NAMALWA (cell line): ENCODE measurements at places on chromosomes 1 and 21.
A peak's percentile ranks its signal among the peaks of the same experiment; 100 is the strongest.

GRCh38 chr1:3857791-3858129 lies 484 bp downstream of the DFFB start:
- no peak for DNase-seq

DNA sequence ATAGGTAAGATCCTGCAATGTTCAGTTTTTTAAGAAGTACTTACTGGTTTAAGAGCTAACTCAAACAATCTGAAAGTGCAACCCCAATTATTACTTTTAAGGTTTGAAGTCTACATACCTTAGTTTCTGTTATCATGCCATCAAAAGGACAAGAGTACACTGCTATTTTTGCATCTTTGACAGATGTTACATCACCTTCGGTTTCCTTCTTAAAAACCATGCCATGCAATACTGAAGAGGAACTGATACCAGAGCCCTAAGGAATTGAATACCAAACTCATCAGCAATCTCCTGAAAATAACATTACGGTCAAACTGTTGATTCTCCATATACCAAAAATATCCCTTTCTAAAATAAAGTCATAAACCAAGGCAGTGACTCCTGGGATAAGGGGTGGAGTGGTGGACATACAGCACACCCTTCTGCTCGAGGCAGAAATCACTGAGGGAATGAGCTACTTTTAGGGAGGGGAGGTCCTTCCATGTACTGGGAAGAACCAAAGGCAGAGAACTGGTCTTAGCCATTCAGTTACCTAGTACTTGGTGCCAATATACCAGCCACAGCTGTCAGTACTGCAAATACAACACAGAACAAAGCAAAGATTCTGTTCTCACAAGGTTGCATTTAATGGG lies 8.5 kb downstream of the CCT8 start:
- peak; percentile 40 for DNase-seq

DNA sequence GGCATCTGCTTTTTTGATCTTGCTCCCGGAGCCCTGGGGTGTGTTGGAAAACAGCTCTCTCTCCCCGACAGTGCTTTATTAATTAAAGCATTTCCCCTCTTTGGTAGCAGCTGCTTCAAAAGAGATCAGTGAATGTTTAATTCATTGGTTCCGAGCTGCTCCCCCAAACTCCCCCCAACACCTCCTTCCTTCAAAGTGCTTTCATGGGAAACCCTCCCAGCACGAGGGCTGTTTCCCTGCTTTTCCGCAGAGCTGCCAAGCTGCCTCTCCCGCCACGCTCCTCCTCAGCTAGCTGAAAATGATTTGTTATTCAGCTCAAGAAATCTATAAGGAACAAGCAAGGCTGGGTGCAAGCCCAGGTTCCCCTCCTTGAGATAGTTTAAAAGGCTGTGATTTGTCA lies 40.0 kb upstream of the DISP3 start:
- no peak for DNase-seq

DNA sequence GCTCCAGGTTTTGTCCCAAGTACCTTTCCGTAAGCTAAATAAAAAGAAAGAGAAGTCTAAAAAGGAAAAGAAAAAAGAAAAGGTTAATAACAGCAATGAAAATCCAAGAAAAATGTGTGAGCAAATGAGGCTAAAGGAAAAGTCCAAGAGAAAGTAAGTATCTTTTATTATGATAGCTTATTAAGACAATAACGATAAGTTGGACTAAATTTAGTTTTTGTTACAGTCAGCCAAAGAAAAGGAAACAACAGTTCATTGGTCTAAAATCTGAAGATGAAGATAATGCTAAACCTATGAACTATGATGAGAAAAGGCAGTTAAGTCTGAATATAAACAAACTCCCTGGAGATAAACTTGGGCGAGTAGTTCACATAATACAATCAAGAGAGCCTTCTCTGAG lies 31.5 kb downstream of the BRDT start:
- no peak for DNase-seq

GRCh38 chr1:46585312-46585938 lies 18.6 kb downstream of the MKNK1 start:
- DNase-seq = no peak

- DNase-seq = no peak
Observed at GRCh38 chr1:154641534-154641933, 33.5 kb upstream of the ADAR start.

GRCh38 chr1:82978461-82979324 lies 1020.2 kb downstream of the TTLL7 start:
- peak; percentile 1 for DNase-seq

DNA sequence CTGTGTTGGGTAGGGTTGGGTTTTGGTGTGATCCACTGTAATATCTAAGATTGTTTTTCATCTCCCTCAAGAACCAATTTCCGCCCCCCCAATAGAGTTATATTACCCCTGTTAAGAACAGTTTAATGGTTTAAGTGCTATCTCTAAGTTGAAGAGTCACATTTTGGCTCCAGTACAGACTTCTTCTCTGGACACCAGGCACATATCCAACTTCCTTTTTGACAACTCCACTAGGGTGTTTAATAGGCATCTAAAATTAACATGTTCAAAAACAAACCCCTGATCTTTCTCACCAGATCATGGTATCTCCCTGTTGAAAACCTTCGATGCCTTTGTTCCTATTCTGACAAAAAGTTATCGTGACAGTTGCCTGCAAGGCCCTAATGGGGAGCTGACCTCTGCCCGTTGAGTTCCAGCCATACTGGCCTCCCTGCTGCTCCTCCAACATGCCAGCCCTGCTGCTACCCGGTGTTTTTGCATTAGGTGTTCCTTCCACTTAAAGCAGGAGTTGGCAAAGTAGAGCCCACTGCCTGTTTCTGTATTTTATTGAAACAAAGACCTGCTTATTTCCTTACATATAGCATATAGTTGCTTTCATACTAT lies 18.6 kb downstream of the USP24 start:
- no peak for DNase-seq

DNA sequence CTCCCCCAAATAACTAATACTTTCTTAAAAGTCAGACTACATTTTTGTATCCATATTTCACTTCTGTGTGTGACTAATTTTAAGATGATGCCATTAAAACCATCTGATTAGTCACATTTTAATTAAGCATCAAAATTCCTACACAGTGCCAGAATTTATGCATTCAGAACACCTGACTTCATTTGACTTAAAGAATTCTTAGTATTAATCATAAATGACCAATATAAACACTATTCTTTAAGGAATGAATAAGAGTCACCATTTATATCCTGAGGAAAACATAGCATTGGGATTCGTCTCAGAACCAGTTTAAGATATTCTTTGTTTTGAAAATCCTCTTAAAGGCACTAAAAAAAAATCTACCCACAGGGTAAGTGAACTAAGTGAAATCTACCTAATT lies 37.0 kb downstream of the TM2D1 start:
- no peak for DNase-seq

- no peak for DNase-seq
Observed at GRCh38 chr1:244088161-244088560, 37.1 kb downstream of the ZBTB18 start.

- DNase-seq = no peak
Observed at GRCh38 chr1:113198806-113199205, 125.8 kb downstream of the LRIG2 start.

GRCh38 chr1:42913426-42914091 lies 45.1 kb downstream of the SLC2A1 start:
- DNase-seq = peak; percentile 93

DNA sequence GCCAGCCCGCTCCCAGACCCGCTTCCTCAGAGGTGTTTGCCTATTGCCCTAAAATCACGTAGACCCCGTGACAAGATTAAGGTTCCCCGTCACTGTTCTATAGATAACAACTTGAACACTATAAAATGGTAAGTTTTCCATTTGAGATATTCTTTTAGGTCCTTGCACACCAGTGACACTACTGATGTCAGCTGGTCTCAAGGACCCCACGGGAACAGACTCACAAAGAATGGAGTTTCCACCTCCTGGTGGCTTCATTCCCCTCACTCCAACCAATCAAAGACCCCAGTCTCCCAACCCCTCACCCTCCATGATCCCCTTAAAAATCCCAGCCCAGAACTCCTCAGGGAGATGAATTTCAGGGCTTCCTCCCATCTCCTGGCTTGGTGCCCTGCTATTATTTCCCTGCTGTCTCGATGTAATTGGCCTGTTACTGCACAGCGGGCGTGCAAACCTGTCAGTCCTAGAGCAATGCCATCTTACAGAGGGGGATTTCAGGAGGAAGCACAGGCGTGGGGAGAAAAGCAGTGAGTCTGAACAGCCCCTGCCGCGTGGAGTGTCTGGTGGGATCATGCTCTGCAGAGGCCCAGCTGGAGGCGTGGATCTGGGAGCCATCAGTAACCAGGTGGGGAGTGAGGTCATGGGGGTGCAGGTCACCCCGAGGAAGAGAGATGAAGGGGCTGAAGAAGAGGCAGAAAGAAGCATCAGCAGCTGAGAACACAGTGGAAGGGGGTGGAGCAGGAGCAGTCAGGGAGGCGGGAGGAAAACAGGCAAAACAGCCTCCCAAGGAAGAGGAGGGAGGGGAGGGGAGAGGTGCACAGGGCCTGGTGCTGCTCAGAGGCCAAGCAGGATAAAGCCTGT lies 35.1 kb upstream of the LBR start:
- DNase-seq = no peak

DNA sequence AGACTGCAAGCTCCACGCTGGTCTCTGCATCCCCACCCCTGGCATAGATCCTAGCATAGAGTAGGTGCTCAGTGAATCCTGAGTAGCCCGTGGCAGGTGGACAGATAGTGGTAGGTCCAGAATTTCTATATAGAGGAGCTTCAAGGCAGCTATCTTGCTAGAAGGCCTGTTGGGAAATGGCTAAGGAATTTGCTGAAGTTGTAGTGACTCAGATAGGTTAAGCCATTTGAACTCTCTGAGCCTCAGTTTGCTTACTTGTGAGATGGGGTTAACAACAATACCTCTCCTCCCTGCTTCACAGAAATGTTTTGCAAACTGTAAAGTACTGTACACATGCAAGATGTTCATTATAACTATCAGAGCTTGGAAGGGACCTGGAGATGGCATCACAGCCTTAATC lies 23.4 kb upstream of the EPHB2 start:
- DNase-seq = no peak

GRCh38 chr1:208178091-208178529 lies 66.1 kb downstream of the PLXNA2 start:
- DNase-seq = no peak

GRCh38 chr1:59183749-59184317 lies 113.1 kb upstream of the FGGY start:
- no peak for DNase-seq

DNA sequence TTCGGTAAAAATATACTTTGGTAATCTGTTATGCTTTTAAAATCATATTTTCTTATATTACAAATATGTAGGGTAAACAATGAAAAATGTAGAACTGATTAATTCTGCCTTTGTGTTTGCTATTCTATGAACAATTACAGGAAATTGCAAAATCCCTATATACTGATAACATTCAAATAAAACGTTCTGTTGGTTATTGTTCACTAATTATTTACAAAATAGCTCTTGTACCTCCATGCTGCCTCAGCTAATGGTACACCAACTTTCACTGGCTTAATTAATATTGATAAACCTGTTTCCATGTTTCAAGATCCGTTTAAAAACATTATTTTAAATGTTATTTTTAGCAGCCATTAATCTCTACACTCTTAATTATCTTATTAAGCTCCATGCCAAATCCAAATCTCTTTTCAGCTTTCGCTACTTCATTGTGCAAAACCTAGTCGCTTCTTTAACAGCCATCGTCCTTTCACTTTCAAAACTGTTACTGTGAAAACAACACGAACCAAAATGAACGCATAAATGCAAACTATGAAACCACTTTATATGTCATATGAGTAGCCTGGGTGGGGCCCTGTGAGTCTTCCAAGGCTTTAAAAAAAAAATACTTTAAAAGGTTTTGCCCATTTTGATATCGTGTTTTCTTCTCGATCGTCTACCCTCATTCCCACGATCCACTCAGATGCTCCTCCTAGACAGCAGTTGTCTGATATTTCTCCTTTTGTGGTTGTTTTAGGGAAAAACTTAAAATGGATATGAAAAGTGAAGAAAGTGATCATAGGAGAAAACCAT lies 807.1 kb downstream of the USP25 start:
- DNase-seq = no peak

- DNase-seq = no peak
Observed at GRCh38 chr1:73813716-73814115, 384.3 kb downstream of the LRRIQ3 start.

DNA sequence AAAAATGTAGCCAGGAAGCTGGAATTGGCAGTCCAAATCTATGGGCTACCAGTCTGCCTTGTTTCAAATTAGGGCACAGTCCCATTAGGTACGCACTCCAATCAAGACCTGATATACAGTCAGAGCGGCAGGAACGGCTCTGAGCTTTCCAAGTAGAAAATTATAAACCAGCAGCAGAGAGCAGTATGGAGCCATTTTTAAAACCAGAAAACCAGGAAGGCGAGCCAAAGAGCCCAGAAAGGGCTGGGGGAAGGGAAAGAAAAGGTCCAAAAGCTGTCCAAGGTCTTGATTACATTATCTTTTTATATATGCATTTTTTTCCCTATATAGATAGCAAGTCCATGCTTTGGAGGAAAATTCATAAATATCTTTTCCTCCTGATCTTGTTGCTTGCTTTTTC lies 719.0 kb downstream of the RWDD3 start:
- DNase-seq = no peak

DNA sequence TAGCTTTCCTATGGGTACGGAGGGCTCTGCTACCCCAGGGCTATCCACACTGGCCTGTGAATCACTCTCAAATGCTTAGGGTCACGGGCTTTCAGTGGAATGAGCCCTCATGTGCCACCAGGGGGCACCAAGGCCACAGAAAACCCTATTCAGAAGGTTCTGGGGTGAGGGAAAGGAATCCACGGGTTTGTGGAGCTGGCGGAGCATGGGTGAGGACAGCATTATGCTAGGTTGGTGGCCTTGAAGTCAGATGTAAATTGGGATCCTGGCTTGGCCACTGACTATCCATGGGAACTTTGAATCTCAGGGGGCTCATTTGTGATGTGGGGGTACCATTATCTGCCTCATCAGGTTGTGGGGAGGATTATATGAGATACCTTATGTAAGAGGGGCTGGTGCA lies 5.1 kb upstream of the LAMTOR5 start:
- DNase-seq = peak; percentile 90

- no peak for DNase-seq
Observed at GRCh38 chr1:226496453-226497015, 52.0 kb upstream of the STUM start.

- DNase-seq = no peak
Observed at GRCh38 chr1:230345139-230345885, 80.8 kb downstream of the PGBD5 start.

- DNase-seq = no peak
Observed at GRCh38 chr1:54945393-54945936, 35.0 kb upstream of the TMEM61 start.

GRCh38 chr1:201383647-201384405 lies 6.3 kb upstream of the TNNT2 start:
- DNase-seq = no peak
